ENCODE measurements at places on chromosomes 6 and 20.

DNA sequence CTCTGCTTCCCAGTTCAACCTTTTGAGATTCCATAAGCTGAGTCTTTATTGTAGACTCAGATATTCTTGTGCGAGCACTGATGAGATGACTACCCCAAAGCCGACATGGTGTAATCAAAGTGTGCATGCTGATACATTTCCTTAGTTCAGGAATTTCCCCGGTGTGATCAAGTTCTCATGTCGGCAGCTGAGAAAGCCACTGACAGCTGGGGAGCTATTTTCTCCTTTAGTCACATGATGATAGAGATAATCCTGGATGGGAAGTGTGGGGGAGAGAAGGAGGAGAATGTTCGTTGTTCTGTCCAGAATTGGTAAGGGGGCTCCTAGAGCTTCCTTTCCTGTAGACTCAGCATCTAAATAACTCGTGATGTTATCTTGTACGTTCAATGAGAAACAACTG, 7.7 kb upstream of the CAP2 start:
- DNase-seq = no peak

GRCh38 chr6:135974426-135974825, 122.9 kb downstream of the PDE7B start:
- no peak for DNase-seq

DNA sequence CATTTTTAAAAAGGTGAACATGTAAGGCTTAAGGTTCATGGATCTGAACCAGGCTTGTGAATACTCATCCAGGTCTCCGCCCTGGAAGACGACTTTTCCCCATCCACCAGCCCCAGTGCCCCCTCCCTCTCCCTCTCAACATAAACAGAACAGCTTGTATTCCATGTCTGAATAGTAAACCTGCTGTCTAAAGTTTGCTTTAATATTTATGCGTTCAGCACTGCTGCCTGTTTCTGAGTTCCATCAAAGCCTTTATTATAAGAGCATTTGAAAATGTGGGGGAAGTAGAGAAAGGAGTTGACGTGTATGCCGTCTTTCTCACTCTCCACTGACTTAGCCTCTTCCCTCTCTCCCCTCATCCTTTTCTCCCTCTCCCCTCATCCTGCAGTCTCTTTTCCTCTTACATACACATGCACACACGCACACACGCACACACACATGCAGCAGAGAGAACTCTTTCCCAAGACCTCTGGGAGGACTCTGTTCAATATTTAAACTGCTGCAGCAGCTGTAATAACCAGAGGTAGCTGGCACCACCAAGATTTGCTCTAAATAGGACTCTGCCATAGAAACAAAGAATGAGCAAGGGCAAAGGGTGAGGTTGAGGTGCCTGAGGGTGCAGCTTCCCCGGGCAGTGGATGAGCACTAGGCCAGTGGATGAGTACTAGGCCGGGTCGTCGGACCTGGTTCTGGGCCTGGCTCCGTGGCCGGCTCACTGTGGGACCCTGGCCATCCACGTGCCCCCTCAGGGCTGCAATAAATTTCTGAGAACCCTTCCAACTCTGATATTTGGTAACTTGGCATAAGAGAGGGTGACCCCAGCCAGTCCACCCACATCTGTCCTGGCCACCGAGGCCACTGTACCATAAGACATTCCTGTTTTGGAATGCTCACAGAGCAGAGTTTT, 35.4 kb upstream of the VSTM2L start:
- DNase-seq = no peak

GRCh38 chr6:5680095-5680494, 326.6 kb downstream of the NRN1 start:
- no peak for DNase-seq

DNA sequence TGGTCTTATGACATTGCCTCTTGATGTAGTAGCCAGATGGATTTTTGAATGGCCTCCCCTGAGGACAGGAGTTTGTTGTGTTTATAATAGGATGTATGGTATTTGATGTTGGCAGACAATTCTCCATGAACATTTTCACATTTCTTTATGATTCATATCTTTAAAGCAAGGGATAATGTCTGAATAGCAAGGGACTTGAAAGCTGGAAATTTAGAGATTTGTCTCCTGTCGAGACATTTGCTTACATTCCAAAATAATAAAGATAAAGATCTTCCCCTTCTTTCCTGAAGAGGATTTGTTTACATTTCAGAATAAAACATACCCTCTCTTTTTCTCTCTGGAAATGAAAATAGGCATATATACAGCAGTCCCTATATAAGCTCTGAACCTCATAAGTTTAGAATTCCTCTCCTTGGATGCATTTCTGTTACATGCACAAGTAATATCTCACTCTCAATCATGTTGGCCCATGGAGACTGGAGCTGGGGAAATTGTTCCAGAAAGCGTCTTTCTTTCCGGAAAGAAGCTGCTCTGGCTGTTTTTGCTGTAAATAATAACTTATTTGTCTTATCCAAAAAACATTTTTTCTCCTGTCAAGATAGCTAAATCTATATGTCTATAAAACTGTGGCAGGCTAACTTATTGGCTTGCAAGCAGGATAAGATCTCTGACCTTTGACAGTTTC, 42.5 kb upstream of the ASCC3 start:
- no peak for DNase-seq

DNA sequence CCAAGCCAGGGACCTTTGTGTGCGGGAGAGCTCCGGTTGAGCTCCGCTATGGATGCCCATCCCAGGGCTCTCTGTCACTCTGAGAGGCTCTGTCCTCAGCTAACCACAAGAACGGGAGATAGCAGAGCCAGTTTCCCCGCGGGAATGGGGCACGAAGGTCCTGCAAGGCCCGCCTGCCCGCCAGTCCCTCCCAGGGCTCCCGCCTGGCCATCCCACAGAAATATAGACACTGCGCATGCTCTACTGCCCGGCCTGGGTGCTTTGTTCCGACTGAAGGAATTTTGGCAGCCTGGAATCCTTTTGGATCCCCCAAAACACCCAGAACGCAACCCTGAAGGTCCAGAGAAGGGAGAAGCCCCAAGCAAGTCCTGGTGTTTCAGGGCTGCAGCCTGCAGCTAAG, 8.6 kb upstream of the DEFB110 start:
- DNase-seq = no peak

GRCh38 chr6:118187568-118188164, 280.6 kb downstream of the SLC35F1 start:
- DNase-seq = no peak

DNA sequence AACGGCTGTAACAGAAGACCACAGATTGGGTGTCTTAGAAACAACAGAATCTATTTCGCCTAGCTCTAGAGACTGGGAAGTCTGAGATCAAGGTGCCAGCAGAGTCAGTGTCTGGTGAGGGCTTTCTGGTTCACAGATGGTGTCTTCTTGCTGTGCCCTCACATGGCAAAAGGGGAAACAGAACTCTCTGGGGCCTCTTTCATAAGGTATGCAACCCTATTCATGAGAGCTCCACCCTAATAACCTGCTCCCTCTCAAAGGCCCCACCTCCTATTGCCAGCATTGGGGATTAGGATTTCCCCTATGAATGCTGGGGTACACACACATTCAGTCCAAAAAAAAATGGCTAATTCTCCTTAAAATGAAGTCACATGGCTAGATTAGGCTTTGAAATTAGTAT, 10.0 kb downstream of the TXNDC5 start:
- no peak for DNase-seq

DNA sequence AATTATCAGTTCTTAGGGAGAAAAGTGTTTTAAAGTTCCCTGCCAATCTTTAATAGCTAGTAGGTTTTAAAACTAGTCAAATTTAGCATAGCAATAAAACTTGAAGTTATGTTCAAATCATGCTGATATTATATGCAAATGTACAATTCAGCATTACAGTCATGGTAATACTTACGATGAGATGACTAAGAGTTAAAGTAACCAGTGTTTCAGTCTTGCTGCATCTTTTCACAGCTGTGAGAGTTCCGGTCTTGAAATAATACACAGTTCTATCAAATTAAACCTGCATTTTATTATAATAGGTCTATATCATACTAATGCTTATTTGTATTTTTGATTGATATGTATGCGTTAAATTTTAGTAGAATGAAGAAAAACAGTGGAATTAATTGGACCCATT, 26.1 kb downstream of the POPDC3 start:
- no peak for DNase-seq
